ENCODE measurements at places on chromosomes 4 and X.

- no peak for DNase-seq
Observed at GRCh38 chr4:166435449-166435848, 562.4 kb downstream of the TLL1 start.

DNA sequence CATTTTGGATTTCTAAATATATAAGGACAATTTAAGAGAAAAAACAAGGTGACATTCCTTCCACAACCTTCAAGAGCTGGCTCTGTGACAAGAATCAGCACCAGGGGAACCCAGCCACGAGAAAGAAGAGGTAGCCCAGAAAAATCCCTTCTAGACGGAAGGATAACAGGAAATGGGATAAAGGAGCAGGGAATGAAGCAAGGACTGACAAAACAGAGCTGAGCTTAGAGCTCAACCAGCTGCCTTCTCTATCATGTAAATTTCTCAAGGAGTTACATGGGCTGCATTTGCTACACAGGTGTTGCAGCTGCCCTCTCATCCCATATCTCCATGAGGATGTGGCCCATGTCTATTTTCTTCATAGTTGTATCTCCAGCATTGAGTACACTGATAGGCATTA, 154.2 kb upstream of the PRDX4 start:
- no peak for DNase-seq

DNA sequence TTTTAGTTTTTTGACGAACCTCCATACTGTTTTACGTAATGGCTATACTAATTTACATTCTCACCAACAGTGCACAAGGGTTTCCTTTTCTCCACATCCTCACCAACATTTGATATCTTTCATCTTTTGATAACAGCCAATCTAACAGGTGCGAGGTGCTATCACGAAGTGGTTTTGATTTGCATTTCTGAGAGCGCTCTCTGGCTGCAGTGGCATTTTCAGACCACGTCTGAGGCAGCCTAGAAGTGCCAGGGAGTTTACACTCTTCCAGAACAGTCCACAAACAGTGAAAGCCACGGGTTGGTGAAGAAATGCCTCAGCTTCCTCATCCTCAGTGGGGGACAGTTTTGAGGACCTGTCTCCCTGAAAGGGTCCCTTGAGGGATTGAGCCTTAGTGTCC, 471.0 kb downstream of the BCOR start:
- DNase-seq: no peak

DNA sequence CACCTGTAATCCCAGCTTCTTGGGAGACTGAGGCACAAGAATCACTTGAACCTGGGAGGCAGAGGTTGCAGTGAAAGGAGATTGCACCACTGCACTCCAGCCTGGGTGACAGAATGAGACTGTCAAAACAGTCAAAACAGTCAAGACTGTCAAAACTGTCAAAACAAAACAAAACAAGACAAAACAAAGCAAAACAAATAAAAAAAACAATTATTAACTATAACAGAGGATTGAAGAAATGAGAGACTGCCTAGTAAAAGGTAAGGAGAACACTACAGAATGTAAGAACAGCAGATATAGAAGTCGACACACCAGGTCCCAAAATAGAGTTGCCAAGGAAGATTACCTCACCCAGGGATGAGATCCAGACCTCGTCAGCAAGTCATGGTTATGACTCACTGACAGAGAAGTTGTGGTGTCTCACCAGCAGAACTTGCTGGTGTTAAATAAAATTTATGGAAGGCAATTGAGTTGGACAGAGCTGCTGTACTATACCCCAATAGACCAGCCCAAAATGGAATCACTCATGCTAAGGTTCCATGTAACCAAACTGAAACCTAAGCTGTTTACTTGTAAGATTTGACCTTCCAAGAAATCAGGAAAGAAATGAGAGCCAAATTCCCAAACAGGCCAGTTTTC, 32.1 kb upstream of the GK start:
- DNase-seq: no peak

DNA sequence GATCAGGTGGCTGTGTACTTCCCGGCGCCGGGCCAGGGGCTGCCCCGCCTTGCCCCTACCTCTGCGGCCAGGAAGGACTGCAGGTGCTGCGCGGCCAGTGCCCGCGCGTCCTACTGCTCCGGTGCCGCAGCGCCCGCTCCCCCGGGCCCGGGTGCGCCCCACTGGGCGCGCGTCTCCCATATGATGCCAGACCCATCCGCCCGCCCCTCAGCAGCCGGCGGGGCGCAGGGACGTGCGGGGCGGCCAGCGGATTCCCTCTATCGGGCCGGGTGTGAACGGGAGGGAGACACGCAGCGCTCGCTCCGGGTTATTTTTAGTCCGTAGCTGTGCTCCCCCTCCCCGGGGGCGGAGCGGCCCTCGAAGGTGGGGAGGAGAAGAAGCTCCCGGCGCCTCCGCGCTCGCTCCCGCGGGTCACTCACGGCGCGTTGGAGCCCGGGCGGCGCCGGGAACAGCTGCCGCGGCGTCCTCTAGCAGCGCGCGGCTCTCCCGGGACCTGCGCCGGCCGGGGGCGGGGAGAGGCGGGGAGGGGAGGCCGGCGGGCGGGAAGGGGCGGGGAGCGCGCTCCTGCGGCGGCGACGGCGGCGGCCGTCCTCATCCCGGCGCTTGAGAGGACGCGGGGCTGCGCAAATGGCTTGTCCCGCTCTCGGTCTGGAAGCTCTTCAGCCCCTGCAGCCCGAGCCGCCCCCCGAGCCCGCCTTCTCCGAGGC, 103.6 kb downstream of the UCHL1 start:
- DNase-seq: no peak

DNA sequence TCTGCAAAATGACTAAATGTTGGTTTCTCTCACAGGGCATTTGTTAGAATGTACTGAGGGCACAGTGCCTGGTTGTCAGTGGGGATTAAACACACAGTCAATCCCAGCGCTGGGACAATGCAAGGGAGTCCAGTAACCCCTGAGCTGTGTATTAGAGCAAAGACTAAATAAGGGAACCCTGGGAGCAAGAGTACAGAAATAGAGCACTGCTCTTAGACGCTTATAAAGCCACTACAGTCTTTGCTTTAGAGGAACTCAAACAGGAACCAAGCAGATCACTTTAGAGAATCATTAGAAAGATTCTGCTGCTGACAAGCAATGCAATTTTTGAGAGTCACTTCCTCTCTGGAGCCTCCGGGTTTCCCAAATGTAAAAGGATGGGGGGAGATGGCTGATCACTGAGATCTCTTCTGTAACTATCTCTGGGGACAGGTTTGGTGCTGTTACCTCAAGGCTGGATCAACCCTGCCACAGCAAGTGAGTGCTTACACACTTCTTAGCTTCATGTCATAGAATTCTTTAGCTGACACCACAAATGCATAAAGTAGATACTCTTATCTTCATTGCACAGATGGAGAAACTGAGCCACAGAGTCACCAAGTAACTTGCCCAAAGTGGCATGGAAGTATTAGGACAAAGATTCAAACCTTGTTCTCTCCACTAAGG, 137.8 kb upstream of the CPEB2 start:
- no peak for DNase-seq

- DNase-seq: no peak
Observed at GRCh38 chr4:82124365-82124764, 249.4 kb downstream of the HNRNPD start.

DNA sequence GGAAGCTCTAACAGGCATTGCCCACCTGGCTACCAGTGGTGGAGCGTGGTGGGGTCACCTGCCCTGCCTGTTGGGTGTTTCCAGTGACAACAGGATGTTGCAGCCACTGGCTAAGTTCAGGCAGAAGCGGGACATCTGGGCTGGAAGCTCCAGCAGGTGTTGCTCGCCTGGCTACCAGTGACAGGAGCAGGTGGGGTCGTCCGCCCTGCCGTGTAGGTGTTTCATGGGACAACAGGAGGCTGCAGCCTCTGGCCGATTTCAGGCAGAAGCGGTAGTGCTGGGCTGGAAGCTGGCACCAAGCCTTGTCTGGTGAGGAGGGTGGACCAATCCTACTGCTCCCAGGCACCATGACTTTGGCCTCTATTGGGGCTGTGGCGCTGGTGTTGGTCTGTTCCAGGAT, 39.4 kb downstream of the RIPPLY1 start:
- DNase-seq: no peak

DNA sequence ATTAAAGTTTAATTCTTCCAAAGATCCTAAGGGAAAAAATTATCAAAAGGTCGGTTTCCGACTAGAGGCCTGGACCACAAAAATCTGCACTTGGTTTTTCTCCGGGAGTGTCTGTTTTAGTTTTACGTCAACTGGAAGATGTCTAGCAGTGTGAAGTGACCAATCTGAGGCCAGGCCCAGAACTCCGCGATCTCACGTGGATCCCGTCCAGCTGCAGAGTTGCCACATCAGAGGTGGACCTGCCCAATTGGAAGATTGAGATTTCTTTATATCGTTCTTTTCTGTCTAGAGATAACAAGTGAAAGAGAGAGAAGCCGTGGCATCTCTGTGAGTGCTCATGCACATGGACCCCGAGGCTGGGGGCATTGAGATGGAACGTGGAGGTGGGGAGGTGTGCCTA, 115.8 kb downstream of the AFF1 start:
- no peak for DNase-seq

DNA sequence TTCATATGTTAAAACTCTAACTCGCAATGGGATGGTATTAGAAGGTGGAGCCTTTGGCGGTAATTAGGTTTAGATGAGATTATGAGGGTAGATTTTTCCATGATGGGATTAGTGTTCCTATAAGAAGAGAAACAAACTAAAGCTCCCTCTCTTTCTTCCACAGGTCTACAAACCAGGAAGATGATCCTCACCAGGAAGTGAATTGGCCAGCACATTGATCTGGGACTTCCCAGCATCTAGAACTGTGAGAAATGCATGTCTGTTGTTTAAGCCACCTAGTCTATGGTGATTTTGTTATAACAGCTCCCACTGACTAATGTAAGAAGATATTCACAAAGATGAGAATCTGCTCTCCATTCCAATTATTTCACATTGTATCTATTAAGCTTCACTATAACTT, 2266.9 kb downstream of the PCDH7 start:
- DNase-seq: no peak

DNA sequence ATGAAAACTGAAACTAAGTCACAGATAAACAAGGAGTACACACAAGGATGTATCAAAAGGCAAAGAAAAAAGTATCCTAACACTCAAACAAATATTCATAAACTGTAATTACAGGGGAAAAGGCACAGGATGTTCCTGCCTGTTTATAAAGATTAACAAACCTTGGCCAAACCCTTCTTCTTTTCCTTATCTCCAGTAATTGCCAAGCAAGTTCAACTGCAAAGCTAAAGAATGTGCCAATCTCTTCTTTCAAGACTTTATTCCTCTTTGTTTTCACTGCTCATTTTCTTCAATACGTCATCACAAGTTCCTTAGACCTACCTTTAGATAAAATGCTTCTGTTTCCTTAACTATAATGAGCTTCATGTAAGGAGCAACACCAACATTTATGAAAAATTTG, 171.2 kb downstream of the AMELX start:
- DNase-seq: no peak

GRCh38 chrX:134607523-134607922, 50.7 kb downstream of the PLAC1 start:
- DNase-seq: no peak

- DNase-seq: no peak
Observed at GRCh38 chr4:166657261-166657660, 577.0 kb downstream of the SPOCK3 start.

- no peak for DNase-seq
Observed at GRCh38 chr4:148787831-148788477, 345.7 kb upstream of the NR3C2 start.

- DNase-seq: no peak
Observed at GRCh38 chrX:36543499-36543898, 464.7 kb upstream of the FAM47C start.

GRCh38 chr4:79827283-79827682, 245.7 kb downstream of the ANTXR2 start:
- no peak for DNase-seq

DNA sequence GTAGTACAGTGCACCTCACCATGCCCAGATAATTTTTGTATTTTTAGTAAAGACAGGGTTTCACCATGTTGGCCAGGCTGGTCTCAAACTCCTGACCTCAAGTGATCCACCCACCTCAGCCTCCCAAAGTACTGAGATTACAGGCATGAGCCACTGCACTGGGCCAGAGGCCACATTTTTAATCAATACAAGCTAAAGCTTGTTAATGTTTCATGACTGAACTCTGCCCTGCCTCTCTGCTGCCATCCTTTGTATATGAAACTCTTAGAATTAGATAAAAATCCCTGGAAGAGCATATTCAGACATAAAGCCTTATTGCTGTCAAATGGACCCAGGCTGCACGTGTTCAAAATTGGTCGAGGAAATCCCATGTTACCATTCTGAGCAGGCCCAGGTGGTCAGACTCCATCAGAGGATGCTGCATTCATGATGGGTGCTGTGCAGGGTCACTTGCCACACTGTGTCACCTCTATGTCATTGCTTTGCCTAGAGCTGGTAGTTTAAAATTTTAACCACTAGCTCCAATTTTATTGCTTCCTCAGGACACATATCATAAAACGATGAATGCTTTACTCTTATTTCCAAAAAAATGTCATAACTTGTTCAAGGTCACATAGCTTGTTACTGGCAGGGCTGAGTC, 45.2 kb downstream of the LNX1 start:
- DNase-seq: no peak

- no peak for DNase-seq
Observed at GRCh38 chr4:82519776-82520175, 42.0 kb downstream of the TMEM150C start.

- no peak for DNase-seq
Observed at GRCh38 chr4:183540410-183541009, 35.7 kb downstream of the ING2 start.

- no peak for DNase-seq
Observed at GRCh38 chr4:185738038-185738552, 73.9 kb downstream of the SORBS2 start.

- DNase-seq: no peak
Observed at GRCh38 chr4:55539658-55540057, 7.1 kb downstream of the CLOCK start.

- DNase-seq: peak; percentile 1
Observed at GRCh38 chrX:22748093-22748999, 251.4 kb upstream of the DDX53 start.

- no peak for DNase-seq
Observed at GRCh38 chr4:153649572-153649991, 34.5 kb upstream of the TLR2 start.

DNA sequence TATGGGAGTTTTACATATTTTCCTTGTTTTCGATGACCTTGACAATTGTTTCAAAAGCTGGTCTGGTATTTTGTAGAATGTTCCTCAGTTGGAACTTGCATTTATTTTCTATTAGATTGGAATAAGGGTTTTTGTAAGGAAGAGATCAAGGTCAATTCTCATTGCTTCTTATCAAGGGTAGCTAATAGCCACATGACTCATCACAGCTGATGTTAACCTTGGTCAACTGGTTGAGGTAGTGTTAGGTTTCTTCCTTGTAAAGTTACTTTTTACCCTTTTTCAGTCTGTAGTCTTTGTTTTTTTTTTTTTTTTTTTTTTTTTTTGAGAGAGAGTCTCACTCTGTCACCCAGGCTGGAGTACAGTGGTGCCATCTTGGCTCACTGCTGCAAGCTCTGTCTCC, 257.2 kb downstream of the SNCA start:
- DNase-seq: no peak

DNA sequence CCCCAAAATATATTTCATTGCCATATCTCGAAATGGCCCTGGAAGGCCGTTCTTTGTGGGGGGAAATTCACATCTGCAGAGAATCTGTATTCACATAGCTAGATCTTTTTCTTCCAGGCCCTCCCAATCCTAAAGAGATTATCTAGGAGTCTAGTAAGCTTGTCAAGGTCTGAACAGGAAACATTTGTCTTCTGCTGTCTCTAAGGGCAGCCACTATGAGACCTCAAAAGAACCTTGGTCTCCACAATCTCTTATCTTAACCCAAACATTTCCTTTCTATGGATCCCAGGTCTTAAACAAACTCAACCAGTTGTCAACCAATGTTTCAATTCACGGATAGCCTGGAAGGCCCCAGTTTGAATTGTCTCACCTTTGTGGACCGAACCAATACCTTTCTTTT, 45.0 kb downstream of the CRLF2 start:
- no peak for DNase-seq

GRCh38 chr4:169566021-169566818, 46.2 kb downstream of the NEK1 start:
- peak; percentile 5 for DNase-seq
